ENCODE measurements at places on chromosomes 3 and 15.

DNA sequence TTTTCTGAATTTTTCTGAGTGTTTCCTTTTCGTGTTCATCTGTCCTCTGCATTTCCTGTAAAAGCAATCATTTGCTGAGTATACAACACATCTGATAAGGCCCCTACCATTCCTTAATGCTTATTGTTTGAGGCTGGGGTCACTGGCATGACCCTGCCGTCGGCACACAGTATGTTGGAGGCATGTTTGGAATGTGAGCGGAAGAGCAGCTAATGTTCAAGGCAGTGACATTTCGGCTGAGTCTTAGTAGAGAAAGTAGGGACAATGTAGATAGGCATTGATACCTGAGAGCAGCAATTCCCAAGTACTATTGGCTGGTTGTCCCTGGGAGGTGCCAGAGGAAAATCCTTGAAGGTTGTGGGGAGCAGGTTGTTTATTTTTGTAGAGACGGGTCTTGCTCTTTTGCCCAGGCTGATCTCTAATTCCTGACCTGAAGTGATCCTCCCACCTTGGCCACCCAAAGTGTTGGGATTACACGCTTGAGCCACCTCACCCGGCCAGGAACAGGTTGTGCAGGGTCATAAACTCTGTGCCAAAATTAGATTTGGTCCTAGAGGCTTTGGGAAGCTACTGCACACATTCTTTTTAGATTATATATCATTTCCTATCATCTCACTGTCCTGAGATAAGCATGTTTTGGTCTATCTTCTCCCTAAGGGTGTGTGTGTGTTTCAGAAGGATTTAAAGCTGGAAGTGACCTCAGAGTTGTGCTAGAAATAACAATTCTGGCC is 13.5 kb downstream of the PTPN23 start:
- DNase-seq: no peak

DNA sequence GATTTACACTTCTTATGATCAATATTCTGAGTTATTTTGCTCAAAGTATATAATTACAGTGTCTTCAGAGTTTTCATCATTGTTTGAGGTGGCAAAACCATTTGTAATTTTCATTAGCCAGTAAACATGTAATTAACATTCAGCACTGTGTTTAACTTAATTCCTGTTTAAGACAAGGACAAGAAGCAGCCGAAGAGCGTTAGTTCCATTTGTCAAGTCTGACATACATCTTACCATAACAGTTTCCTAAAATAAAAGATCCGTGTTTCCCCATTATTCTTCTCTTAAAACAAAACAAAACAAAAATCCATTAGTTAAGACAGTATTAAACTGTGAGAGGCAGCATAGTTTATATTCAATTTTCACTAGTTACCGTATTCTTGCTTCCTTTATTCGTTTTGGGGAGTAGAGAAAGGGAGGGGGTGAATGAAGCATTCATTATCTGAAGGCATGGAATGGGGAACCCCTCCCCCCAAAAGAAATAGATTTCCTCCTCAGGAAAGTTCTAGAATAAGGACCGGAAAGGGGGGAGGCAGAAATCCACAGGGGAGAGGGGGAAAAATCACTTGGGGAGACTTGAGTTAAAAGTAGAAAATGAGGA is 5.5 kb upstream of the NR2F2 start:
- DNase-seq: no peak

DNA sequence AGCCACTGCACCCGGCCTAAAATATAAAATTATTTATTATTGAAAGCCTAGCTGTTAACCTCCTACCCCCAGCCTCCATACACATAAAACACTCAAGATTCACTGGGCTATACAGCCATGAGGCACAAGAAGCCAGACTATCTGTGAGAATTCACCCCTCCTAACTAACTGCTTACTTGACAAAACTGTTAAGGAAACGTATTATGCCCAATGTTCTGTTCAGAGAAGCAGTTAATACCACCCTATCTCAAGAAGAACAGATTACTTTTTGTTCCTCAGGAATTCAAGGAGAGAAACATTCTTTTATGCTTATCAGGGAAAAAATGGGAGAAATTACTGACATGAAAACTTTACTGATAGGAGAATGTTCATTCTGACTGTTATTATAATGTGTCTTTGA is 144.1 kb downstream of the BBX start:
- no peak for DNase-seq

DNA sequence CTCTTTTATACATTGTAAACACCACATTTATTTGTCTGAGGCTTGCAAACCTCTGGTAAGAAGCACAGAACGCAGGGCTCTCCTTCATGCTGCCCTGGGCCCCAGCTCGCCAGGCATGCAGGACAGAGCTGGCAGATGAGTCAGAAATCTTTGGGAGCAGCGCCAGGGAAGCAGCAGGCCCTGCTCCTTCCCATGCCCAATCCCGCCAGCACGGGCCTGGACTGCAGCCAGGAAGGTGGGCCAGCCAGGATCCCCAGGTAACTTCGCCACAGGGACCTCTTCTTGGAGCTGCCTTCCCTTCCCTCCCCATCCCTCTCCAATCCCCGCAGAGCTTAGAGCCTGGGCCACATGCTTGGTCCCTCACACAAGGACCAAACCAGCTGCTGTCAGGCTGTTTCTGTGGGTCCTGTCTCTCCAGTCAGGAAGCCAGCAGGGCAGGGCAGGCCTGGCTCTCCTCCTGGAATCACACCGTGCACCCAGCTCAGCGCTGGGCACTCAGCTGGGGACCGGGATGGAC is 8.8 kb downstream of the STOML1 start:
- no peak for DNase-seq

DNA sequence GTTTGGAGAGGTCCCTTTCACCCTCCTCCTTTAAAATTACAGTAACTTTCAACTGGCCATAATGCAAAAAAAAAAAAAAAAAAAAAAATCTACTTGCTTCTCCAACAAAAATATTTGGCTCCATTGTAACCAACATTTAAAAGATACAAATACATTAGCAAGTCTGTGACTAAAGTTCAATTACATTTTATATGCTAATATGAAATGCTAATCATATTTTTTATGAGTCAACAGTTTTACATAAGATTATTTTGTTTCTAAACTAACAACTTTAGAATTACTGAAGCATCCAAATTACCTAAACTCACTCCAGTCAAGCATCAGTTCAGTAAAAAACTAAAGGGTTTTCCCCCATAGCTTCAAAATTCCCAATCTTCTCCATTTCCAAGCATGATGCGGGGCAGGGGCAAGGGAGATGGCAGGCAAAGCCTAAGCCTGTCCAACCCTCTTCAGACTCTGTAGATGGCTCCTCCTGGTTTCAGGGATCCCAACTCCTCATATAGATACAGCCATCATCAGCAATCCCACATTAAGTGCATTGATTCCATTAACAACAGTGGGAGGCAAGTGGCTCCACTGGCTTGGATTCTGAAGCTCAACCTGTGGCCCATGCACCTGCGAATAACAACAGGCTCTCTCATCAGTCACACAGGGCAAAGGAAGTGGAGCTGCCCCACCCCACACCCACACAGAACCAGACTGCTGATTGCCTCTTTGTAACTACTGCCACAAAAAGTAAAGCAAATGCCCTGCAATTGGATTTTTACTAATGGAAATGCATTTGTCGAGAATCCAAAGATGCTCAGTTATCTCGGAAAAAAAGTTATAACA is 15.0 kb downstream of the SFMBT1 start:
- peak; percentile 15 for DNase-seq

GRCh38 chr3:195554458-195554857 is 11.3 kb upstream of the PPP1R2 start:
- no peak for DNase-seq

DNA sequence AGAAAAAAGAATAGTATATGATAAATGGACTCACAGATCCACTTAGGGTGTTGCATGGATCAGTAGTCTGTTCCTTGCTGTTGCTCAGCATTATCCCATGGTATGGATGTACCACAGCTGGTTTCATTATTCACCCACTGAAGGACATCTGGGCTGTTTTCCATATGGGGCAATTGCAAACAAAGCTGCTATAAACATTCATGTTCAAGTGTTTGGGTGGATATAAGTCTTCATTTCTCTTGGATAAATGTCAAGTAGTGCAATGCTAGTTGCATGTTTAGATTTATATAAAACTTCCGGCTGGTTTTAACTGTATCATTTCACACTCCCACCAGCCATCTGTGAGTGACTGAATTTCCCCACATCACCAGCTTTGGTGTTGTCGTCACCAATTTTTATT is 137.7 kb downstream of the ASB7 start:
- DNase-seq: no peak

DNA sequence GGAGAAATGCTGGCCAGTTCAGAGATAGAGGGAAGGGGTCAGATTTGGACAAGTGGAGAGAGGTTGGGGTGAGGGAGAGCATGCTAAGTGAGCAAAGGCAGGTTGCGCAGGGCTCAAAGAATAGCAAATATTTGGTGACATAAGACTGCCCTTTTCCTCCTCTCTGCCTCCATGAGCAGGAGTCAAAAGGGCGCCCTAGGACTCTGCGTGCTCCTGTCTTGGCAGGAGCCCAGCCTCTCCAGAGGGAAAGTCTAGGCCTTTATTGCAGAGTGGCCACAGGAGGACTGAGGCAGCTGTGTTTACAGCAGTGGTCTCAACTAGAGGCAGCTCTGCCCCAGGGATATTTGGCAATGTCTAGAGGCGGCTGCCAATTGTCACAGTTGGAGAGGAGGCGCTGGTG is 165.6 kb downstream of the FAM43A start:
- DNase-seq: no peak

DNA sequence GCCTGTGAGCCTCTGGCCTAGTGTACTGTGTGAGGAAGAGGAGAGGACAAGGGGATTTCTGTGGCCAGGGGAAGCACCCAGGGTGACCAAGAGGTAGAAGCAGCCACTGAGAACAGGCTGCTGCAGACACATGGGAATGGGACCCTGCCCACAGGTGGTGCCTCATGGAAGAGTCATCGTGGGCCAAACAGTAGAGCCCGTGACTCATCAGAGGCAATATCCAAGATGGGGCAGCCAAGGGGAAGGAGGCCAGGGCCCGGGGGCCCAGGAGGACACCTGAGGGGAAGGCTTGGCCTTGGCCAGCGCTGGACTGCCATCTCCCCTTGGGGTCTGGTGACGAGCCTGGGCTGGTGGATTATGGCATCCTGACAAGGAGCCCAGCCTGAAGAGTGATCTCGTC is 275.0 kb upstream of the LYSMD4 start:
- DNase-seq: no peak

DNA sequence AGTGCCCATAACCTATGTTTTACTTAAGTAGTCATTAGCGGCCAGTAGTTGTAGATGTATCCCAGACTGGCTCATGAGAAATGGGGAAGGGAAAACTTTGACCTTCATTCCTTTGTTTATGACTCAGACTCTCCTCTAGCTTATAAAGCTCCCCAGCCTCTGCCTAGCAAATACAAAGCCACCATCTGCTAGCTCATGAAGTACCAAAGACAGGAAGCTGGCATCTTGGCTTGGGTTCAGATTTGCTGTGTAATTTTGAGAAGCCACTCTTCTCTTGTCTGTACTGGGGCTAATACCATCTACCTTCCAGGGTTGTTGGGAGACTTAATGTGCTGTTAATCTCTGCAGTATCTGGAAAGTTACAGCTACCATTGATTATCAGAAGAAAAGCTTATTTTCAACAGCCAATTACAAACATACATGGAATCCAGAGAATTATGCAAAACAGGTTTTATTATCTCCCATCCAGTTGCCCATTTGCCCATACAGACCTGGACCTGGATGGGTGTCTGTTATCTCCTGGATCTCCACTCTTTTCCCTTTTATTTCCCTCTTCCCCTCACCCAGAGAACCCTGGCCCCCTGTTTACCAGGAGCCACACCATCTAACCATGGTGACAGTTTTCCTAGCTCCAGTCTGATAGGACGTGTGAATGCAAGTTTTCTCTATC is 153.8 kb downstream of the SEMA6D start:
- no peak for DNase-seq

GRCh38 chr3:179156170-179156569 is 8.0 kb downstream of the PIK3CA start:
- no peak for DNase-seq

GRCh38 chr3:12988728-12989454 is 84.3 kb downstream of the IQSEC1 start:
- no peak for DNase-seq

- no peak for DNase-seq
Observed at GRCh38 chr3:120742849-120743365, 363 bp downstream of the GTF2E1 start.

- DNase-seq: no peak
Observed at GRCh38 chr3:151445273-151446001, 15.4 kb downstream of the IGSF10 start.

DNA sequence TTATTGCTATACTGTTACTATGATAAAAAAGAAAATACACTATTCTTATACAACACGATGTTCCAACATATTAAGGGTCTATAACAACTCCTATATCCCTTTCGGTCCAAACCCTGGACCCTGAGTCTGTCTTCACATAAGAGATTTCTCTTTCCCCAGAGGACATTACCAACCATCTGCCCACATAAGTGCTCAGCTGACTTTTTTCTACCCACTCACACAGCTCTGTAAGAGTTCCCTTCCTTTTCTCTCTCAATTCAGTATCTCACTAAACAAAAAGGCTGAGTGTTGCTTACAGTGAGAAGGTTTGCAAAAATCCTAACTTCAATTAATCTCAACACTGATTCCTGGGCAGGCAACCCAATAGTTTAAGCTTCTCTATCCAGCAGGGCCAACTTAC is 30.5 kb downstream of the ITGB5 start:
- no peak for DNase-seq

DNA sequence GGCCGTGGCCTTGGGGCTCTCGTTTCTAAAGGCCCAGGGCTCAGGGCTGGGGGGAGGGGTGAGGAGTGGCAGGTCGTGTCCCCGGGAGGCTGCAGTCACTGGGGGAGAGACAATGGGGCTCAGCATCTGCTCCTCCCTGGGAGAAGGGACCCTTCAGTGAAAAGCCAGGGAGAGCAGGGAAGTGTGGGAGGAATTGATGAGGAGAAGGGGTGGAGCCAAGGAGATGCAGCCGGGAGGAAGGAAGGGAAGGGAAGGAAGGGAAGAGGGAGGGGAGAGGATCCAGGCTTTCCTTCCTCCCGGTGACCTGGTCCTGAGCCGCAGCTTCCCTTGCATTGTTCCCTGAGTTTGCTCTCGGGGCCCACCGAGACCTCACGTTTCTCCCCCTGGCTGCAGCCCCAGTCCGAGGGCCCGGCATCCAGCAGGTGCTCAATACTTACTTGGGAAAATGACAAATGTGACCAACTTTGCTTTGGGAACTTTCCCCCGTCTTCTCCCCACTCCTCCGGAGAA is 1.4 kb upstream of the ZNF710 start:
- DNase-seq: no peak

GRCh38 chr3:50342813-50343633 is 2.4 kb upstream of the RASSF1 start:
- no peak for DNase-seq

All from stimulated activated CD4-positive, alpha-beta T cell treated with anti-CD3 and anti-CD28 coated beads, TNF-alpha, amount 100 ng/mL, for 1 hour (primary cell).